ENCODE measurements at places on chromosomes 11 and 22.

DNA sequence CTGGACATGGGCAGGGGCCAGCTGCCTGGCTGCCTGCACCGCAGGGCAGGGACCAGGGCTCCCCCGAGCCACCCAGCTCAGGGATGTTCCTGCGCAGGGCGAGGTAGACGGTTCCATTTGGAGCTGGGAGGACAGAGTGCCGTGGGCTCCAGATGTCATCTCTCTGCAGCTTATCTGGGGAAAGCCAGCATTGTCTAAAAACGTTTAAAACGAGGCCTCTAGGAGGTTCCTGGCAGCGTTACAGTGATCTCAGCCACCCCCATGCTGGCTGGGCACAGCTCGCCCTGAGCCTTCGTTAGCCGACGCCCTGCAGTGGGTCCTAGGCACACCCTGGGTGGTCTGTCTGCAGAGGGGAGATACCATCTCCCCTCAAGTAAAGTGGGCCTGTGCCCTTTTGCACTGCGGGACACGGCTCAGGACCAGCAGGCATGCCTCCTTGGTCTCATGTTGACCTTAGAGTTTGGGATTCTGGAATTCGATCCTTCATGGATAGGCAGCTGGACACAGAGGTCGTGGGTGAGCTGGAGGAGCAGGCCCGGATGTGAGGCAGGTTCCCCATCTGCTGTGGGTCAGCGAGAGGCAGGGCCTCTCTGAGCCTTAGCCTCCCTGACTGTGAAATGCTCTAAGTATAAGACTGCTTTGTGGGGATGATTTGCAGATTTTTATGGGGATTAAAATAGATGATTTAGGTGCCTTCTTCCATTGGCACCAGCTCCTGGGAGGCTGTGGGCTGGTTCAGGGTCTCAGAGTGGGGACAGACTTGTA lies 14.1 kb downstream of the SYNGR1 start:
- DNase-seq: no peak

GRCh38 chr11:85961930-85962363 lies 106.8 kb downstream of the CCDC83 start:
- no peak for DNase-seq

GRCh38 chr11:64153812-64154211 lies 12.1 kb downstream of the MACROD1 start:
- DNase-seq: no peak

- DNase-seq: no peak
Measured at GRCh38 chr22:35587447-35587870, 29.7 kb downstream of the MB start.

- DNase-seq: no peak
Measured at GRCh38 chr11:34819740-34820482, 96.3 kb downstream of the APIP start.

DNA sequence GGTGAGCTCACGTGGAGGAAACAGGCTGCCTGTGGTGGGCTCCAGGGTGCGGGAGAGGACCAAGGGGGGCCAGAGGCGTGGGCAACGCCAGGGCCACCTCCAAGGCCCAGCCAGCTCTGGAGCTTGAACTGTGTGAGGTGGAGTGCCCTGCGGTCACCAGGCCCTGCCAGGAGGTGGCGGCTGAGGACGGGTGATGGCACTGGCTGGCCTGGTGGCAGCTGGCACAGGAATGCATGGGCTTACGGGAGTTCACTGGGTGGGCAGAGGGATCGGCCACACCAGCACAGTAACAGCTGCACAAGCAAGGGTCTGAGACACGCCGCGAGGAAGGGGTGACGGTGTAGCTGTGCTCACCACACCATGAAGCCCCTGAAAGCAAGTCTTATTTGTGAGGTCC lies 15.8 kb downstream of the TOLLIP start:
- no peak for DNase-seq

DNA sequence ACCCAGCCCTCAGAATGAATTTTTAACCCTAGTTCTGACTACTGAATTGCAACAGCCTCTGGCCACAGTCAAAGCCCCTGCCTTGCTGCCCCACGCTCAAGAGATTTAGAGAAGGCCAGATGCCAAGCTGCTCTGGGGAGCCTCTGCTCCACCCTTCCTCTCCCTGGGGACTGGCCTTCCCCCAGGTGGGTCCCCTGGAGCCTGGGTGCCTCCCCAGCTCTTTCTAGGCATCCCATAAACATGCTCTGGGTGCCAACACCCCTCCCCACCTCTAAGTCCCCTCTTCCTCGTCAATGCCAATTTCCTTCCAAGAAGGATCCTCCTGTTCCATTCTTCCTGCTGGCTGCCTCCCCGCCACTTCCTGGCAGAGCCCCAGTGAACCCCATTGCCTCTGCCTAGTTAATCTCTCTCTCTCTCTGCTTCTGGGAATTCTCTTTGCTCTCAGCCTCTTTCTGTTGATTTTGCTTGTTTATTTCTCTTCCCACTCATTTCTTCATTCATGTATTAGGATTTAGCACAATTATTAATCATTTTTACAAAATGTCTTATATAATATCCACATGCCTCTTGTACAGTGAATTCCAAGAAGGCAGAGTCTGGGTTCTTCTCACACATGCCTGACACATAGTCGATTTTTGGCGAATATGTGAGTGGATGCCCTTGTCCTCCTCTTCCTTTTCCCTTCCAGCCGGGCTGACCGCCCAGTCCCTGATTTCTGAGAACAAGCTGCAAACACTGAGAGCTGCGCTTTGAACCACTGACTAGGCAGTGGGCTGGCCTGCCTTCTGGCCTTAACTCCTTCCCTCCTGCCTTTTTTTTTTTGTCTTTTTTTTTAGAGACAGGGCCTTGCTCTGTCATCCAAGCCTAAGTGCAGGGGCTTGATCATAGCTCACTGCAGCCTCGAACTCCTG lies 17.5 kb downstream of the UQCR10 start:
- no peak for DNase-seq

GRCh38 chr22:44686873-44687600 lies 15.0 kb upstream of the PRR5 start:
- no peak for DNase-seq

DNA sequence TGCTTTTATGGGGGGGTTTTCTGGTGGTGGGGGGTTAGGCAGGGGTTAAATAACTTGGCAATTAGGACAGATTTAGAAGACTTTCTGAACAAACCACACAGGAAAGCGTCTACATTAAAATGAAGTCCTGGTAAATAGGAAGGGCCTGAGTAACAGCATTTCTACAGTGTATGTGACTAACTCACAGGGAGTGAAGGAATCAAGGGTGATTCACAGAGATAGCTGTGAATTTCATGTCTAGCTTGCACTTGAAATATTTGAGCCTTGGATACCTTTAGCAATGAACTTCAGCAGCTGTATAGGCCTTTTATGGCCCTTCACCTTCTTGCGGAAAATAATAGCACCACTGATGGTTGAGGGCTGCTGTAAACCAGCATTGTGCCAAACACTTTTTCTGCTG lies 26.1 kb upstream of the LDHA start:
- no peak for DNase-seq

Measured in CD4-positive, alpha-beta T cell treated with Interleukin-15 for 4 hours (primary cell).